Activated T-helper 1 cell treated with anti-CD3 and anti-CD28 coated beads, Interleukin-2, amount 50 U/mL, for 16 hours (primary cell): ENCODE measurements at places on chromosomes 5 and 9.

- DNase-seq, result no peak
Measured at GRCh38 chr5:171868236-171868635, 82.6 kb downstream of the SMIM23 start.

DNA sequence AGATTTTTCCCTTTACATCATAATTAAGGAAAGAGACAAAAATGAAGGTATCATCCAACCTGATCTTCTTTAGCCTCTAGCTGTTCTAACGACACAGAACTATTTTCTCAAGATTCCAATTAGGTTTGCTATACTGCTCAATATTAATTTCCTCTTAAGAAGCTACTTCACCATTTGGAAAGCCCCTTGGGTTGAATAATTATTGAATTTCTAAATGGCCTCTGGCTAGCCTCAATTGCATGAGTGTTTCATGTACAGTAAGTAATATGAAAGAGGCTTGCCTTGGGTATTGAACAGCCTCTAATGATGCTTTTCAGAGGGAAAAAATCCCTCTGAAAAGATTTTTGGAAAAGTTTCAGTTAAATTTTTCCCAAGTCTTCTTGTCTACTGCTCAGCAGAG, 3.7 kb upstream of the MOB3B start:
- DNase-seq, result no peak

GRCh38 chr9:15306068-15306756, 804 bp downstream of the TTC39B start:
- peak; percentile 20 for DNase-seq

DNA sequence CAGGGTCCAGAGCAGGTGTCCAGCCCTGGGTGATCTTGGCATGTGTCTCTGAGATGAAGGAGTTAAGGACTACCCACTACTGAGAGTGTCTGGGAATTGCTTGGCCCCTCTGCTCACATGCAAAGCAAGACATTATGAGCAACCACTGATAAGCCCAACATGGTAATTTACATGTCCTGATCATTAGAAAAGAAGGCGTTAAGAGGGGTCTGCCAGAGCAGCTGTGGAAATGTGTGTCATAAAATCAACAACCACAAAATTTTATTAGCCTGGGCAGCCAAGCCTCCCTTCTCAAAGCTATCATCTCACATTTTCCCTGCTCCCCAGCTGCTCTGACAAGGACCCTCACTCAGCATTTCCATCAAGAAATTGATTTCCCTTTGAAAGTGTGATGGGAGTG, 351.0 kb downstream of the SPOCK1 start:
- DNase-seq, result no peak

- DNase-seq, result no peak
Measured at GRCh38 chr9:13487936-13488335, 208.4 kb upstream of the MPDZ start.

- no peak for DNase-seq
Measured at GRCh38 chr5:102991802-102992201, 128.1 kb downstream of the GIN1 start.
